ENCODE measurements at places on chromosomes 5 and 9.

DNA sequence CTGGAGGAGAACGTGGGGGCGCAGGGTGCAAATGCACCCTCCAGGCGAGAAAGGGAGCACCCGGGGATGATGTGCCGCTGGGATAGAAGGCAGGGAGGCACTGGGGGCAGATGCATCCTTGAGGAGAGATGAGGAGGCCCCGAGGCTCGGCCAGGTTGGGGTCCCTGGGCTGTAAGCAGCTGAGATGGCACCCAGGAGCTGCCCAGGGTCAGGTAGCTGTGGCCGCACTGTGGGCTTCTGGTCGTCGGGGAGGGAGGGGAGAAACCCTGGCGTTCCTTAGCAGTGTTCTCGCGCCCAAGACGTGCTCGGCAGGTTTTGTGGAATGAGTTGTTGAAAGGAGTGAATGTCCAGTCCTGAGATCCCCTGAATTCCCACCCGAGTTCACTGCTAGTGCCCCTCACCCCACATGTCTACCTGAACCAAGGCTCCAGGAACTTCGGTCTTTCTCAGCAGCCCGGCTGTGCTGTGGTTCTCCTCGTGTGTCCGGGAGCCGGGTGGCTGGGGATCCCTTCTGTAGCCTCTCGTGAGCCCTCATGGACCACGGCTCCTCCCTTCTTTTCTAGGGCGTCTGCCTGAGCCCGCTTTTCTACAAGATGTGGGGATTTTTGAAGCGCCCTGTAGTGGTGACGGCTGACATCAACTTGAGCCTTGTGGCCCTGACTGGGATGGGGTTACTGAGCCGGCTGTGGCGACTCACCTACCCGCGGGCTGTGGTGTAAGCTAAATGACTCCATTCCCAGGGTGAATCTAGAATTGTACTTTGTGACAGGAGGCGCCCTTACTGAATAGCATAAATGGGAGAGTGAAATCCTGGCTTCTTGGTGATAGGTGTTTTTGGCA, 1.1 kb downstream of the POMT1 start:
- no peak for DNase-seq

GRCh38 chr5:167889276-167889675, 402.2 kb upstream of the WWC1 start:
- no peak for DNase-seq

GRCh38 chr5:92758552-92758951, 822.5 kb downstream of the NR2F1-AS1 start:
- DNase-seq, result no peak

- no peak for DNase-seq
Measured at GRCh38 chr9:124198948-124199347, 58.8 kb upstream of the NEK6 start.

GRCh38 chr5:153543288-153543687, 52.8 kb downstream of the GRIA1 start:
- no peak for DNase-seq

GRCh38 chr9:113548221-113549041, 84.9 kb downstream of the RGS3 start:
- DNase-seq, result no peak

- no peak for DNase-seq
Measured at GRCh38 chr9:133770076-133770777, 32.1 kb upstream of the SARDH start.

DNA sequence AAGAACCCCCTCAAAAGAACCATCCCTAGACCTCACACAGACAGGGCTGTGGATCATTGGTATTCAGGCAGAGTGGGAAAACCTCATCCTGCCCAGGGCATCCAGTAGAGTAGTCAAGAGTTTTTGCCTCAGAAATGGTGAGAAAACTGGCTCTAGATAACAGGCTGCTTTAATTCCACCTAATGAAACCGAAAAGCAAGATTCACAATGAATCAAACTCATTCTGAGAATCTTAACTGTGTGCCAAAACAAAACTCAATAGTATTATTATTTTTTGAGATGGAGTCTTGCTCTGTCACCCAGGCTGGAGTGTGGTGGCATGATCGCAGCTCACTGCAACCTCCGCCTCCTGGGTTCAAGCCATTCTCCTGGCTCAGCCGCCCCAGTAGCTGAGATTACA, 17.8 kb upstream of the NPM1 start:
- DNase-seq, result no peak

- no peak for DNase-seq
Measured at GRCh38 chr5:131466171-131466766, 168.8 kb downstream of the RAPGEF6 start.

- DNase-seq, result no peak
Measured at GRCh38 chr5:9863486-9863885, 233.3 kb upstream of the TAS2R1 start.

GRCh38 chr9:13278023-13278367, 1.5 kb downstream of the MPDZ start:
- no peak for DNase-seq

DNA sequence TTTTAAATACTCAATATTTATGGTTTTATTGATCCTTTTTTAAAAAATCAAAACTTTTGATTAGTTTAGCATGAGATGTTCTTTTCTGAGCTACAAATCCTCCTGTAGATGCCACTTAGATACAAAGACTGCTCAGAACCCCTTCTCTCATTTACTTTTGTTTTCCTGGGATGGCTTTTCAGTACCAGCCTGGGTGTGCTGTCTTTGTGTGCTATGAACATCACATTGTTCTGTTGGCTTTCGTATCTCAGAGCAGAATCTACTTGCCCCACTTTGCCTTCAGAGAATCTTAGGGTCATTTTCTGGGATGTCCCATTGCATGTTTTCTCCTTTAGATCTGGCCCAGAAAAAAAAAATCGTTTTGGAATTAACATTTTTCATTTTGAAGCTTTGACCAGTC, 85.9 kb downstream of the RASGRF2 start:
- no peak for DNase-seq

- no peak for DNase-seq
Measured at GRCh38 chr5:180636403-180637075, 12.9 kb downstream of the FLT4 start.

DNA sequence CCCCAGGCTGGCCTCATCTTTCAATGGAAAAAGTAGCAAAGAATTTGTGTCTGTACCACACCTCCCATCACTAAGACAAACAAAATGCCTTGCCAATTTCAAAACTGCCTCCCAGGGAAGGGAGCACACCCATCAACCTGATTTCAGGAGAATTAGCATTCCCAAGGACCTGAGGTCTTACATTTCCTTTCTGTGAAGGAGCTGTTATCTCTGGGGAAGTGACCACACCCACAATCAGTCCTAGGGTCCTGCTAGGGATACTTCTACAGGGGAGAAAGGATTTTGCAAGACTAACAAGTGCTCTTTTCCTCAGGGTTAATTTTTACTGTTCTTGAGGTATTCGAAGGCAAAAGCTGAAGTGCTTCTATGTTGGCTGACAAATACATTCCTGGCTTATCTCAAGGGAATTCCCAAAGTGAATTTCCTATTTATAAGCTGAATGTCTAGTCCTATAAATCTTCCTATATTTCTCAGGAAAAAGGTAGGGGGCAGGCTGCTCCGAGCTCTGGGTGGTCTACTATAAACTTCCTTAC, 97.4 kb upstream of the ITGA1 start:
- DNase-seq, result no peak

GRCh38 chr5:56432321-56432720, 199.2 kb upstream of the ANKRD55 start:
- DNase-seq, result no peak

DNA sequence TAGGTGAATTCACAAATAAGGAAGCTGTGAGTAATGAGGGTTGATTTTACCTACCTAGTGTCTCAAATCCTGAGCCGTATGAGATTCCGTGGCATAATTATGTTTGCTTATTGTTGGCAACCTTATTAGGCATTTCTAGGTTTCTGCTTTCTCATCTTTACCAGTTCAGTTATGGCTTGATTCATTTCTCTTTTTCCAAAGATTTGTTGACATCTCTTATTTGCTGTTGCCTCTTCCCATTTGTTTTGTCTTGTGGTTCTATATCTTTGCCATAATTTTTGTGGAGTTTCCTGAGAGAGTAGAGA, 470 bp downstream of the IL31RA start:
- no peak for DNase-seq
